Transverse colon (tissue), 4 donors: ENCODE measurements at places on chromosomes 12 and 14.
A peak's percentile ranks its signal among the peaks of the same experiment; 100 is the strongest.

- DNase-seq: no peak
These were observed 16.4 kb upstream of the PLD4 start for GRCh38 chr14:104908303-104908702.

DNA sequence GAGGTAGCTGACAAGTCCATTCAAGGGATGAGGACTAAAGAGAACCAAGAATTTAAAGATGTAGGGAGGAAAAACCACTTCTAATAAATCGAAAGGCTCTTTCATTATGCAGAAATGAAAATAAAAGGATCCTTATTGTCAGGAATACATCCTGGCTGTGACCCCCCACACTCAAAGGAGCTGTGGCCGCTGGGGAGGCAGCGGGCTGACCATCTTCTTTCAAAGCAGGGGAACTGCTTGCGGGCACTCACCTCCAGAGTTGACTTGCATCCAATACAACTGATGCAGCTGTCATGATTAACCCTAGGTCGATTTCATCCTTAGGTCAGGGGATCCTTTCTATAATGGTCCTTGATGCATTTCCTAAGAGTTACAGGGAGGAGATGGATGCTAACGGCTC is 35.3 kb downstream of the TRAFD1 start:
- no peak for DNase-seq

DNA sequence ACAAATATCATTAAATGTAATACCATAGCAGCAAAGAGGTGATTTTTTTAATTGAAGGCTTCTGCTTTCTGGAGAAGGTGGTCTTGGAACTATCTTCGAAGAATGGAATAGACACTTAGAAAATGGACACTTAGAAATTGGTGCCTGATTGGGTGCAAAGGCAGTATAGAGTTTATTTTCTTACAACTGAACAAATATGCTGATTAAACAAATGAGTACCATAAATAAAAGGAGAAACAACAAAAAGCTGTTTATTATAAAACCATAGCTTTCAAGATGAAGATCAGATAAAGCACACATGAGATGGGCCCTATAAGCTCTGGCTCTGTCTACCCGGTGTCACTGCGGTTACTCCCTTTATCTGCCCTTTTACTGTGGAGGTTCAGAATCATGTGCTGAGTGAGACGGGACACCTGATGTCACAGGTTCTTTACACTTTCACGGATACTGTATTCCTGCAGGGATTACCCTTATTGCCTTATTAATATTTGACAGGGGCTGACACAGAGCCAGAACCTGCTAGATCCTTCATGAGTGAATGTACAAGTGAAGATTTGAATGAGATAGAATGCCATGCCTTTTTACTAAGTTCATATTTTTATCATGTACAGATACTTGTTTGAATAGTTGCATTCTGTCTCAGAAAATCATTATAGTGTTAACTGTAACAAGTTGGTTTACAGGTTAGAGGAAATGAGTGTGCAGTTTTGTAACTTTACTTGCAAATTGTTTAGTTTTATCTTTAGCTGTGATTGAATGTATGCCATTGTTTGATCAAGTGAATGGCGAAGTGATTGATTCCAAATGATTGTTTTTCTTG is 477.5 kb upstream of the RGS6 start:
- DNase-seq: no peak

DNA sequence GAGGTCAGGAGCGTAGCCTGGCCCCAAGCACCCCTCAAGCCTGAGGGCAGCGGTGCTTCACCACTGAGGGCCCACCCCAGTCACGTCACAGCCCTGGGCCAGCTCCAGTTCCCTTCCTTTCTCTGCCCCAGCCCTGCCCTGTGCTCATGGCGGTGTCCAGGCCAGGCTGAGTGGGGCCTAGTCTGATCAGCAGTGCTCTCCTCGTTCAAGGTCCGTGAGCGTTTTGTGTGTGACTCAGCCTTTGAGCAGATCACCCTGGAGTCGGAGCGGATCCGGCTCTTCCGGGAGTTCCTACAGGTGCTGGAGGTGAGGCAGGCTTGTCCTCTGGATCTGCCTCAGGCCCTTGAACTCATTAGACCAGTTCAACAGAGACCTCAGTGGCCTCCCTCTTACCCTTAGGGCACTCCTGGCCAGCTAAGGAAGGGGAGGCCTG is 19.0 kb downstream of the PRPF40B start:
- DNase-seq: no peak

DNA sequence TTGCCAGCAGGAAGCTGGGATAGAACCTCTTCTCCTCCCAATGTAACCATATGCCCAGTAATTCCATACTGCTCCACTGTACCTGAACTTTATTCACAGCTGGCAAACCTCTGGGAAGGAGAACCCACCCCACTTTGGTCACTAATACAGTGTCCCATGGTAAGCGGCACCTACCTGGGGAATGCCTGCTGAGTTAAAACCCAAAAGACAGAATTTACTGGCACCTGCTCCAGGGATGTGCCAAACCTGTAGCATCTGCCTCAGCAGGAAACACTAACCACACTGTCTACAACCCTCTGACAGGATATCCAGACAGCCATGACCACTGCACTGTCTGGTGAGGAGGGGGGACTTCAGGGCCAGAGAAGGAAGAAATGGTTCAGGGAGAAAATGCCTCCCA is 26.6 kb downstream of the DDX24 start:
- no peak for DNase-seq

DNA sequence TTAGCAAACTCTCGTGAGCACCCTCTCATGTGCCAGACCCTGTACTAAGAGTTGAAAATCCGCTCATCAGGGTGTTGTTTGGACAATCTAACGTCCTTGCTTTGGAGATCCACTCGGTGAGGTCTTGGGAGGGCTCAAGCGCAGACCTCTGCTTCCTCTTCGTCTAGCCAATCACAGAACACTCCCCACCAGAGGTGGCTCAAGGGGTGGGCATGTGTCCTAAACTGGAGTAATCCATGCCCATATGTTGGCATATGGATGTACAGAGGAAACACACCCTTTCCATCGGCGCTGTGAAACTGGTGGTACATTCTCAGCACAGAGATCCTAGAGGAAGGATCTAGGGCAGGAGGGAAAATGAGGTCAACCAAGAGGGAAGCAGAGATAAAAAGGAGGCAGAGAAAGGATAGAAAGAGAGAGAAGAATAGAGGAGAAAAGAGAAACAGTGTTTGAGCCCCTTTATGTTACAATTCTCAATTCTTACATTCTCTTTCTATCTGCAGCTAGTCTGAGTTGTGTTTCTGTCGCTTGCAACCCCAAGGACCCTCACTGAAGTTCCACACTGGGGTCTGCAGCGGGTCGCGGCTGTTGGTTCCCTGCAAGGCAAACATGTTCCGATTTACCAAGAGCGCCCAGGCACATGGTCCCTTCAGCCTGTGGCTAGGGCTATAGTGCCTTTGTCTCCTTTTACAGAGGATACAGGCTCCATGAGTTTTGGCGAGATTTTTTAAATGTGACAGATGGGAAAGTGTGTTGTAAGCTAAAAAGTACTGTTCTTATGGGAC is 40.5 kb downstream of the DLK1 start:
- DNase-seq: no peak

- peak; percentile 49 for DNase-seq
These were observed 25.4 kb downstream of the CDC42BPB start for GRCh38 chr14:103031956-103032355.

DNA sequence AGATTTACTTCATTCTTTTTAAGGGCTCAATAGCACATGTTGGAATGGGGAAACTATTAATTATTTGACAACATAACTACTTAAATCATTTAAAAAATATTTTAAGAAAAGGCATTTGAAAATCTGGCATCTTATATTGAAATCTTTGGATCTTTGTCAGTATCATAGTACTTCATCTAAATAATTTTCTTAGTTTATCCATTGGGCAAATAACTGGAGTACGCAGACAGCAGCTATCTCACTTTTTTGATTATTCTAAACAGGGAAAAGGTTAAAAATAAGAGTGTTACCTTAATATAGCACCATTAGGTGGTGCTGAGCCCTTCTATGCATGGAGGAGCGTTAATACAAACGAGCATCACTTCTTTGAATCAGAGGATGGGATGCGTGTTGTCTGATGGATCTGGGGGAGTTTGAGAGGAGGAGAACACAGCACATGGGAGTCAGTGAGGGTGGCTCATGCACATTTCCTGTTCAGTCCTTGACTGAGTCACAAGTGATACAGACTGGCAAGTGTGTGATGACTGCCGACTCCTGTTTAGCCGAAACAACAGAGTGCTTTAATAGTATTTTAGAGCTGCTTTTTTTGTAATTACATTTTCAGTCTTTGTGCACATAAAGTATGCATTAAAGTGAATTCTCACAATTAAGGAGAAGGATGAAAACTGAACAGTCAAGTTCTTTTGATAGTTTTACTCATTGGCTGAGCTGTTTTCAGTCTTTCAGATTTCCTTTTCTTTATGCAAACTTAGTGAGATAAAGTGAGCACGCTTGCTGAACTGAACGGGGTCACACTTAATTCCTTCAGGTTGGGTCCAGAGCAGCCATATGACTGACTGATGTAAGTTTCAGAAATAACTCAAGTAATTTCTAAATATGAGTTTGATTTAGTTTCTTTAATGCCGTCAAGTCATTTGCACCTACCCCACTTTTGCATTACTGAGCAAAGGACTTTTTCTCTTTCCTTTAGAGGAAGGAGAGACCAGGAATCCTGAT is 92.7 kb downstream of the DIP2B start:
- no peak for DNase-seq

- no peak for DNase-seq
These were observed 592.5 kb upstream of the FLRT2 start for GRCh38 chr14:84937449-84937848.

GRCh38 chr12:53688134-53688533 is 12.3 kb upstream of the ATP5MC2 start:
- DNase-seq: no peak

DNA sequence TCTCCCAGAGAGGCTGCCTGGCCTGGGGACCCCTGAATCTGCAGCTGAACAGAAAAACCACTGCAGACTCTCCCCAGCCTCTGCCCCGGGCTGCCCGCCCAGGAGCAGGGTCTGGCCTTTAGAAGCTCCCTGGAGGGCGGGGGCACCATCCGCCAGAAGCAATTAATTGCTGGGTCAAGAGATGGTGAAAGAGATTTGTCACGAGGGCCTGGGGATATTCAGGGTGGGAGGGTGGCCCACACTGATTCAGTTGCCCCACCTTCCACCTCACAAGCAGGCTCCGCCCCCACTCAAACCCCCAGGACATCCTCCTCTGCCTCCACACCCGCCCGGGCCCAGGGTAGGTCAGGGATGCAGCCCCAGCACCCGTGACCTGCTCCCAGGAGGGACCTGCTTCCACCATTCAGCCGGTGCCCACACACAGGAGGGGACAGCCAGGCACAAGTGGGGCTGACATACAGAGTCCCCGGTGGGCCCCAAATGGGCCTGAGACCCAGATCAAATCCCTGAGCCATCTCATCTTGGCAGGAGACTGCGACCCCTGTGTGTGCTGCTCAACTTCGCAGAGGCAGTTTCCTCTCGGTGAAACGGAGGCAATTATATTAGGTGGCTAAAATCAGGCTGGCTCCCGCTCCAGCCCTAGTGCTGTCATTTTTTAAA is 23.0 kb downstream of the NCOR2 start:
- DNase-seq: no peak

- DNase-seq: no peak
These were observed 26.0 kb downstream of the GEMIN2 start for GRCh38 chr14:39140170-39140569.

GRCh38 chr12:86275356-86275755 is 19.2 kb upstream of the MGAT4C start:
- DNase-seq: no peak

- DNase-seq: no peak
These were observed 123.9 kb downstream of the PLXNC1 start for GRCh38 chr12:94272280-94272679.

- DNase-seq: no peak
These were observed 2.3 kb downstream of the SPPL3 start for GRCh38 chr12:120901818-120902217.

DNA sequence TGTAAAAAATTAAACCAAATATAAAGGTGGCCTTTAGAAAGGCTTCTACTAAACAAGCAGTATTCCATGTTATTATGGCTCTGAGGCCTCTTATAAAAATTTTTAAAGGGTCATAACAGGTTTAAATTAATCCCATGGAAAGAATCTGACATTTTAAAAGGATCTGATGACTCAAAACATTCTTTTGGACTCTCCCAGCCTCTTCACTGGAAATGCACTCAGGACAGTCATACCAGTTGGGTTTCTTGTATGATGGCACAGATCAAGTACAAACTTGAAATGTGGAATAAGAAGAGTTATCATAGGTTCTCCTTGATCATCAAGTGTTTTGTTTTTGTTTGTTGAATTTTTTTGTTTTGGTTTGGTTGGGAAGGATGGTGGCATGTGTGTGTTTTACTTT is 50.8 kb downstream of the PPP2R5E start:
- DNase-seq: no peak
